NCI-H226 (cell line): ENCODE measurements at places on chromosomes 2 and 18.

DNA sequence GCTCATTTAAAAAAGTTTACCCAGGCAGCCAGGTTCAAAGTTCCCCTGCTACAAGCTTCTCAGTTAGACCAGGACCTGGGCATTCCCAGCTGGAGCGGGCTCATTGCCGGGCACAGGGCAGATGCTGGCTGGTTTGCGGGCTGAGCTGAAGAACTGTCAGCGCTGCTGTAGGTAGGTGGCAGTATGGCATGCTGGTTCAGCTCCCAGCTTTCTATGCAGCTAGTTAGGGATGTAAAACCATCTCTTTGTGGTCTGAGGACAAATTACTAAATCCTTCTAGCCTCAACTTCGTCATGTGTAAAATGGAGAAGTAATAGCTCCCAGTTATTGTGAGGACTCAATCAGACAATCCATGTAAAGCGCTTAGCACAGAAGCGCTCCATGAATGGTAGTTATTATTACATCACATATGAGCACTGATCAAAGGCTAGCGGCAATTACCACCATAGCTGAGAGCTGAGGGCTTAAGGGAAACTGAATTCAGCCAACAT lies 2.4 kb upstream of the LDLRAD4 start:
- DNase-seq: peak; percentile 38

DNA sequence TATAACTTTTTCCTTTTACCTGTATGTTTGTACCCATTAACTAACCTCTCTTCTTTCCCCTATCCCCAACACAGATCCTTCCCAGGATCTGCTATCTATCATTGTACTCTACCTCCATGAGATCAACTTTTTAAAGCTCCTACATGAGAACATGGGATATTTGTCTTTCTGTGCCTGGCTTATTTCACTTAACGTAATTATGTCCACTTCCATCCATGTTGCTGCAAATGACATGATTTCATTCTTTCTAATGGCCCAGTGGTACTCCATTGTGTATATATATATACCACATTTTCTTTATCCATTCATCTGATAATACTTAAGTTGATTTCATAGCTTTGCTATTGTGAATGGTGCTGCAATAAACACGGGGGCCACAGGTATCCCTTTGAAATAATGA lies 135.9 kb upstream of the THUMPD2 start:
- DNase-seq: no peak

DNA sequence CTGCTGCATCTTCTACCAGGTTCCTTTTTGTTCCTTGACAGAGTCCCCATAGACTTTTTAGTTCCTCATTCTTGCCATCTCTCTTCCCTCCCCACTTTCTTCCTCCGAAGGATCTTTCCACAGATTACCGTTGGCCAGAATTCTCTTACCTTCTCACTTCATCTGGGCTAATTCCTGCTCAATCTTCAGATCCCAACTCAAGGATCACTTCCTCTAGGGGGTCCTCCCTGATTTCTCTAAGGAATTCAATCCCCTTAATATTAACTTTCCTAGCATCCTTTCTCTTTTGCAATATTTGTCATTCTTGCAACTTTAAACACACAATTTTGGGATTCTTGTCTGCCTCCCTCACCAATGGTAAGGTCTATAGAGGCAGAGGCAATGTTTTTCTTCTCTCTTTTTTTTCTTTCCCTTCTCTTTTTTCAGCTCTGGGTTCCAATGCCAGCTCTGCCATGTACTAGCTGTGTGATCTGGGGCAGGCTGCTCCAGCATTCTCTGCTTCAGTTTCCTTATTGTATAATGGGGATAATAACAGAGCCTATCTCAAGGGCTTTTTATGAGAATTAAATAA lies 5.4 kb upstream of the KCNE4 start:
- DNase-seq: no peak

- no peak for DNase-seq
These were observed 156.2 kb upstream of the DSEL start for GRCh38 chr18:67672716-67673115.

GRCh38 chr2:227280895-227281294 lies 44.2 kb upstream of the MFF start:
- DNase-seq: no peak

DNA sequence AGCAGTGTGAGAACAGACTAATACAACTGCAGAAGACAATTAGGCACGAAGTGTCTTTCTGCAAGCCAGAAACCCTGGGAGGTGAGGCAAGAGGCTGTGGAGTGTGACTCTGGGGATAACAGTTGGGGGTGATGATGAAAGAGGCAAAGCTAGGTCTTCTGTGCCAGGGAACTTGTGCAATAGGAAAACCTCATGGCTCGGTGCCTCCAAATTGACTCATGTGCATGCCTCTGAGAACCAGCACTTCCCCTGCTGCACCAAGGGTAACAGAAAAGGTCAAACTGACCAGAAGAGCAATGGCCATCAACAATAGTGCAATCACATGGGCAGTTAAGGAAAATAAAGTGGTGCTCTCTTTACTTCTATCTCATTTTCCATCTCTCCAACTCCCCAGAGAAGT lies 136.4 kb downstream of the SCG2 start:
- DNase-seq: peak; percentile 95

GRCh38 chr2:161995553-161996016 lies 78.4 kb downstream of the DPP4 start:
- DNase-seq: no peak

DNA sequence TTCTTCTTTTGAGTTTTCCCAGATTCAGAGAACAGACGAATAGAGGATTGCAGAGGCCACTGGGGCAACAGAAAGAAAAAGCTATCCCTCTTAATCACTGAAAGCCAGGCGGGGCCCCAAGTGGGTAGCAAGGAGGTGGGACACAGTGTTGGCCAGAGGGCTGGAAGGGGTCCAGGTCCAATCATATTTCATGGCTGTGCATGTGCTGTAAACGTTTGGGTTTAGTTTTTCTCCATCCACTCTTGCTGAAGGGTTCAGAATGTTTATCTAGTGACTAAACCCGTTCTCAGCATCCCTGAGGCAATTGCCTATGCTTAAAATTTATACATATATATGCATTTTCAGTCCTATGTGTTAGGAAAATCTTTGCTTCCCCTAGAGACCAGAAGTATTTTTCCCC lies 99.4 kb upstream of the EPHA4 start:
- DNase-seq: peak; percentile 6

DNA sequence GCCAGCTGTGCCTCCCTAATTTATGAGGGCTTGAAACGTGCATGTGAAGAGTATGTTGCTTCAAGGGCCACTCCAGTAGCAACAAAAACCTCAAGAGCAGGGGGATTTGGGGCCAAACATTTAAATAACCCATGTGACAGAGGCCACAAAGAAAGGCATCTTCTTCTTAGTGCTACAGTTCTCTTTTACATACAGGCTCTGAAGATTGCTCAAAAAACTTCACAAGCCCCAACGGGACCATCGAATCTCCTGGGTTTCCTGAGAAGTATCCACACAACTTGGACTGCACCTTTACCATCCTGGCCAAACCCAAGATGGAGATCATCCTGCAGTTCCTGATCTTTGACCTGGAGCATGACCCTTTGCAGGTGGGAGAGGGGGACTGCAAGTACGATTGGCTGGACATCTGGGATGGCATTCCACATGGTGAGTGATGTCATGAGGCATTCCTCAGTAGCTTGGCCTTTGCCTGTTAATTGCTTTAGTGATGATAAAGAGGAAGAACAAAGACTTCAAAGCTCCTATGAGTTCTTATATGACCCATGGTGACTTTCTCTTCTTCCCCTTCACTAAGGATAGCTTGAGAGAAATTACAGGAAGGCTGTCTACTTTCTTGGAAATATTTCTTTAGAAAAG lies 40.1 kb downstream of the NRP2 start:
- no peak for DNase-seq

DNA sequence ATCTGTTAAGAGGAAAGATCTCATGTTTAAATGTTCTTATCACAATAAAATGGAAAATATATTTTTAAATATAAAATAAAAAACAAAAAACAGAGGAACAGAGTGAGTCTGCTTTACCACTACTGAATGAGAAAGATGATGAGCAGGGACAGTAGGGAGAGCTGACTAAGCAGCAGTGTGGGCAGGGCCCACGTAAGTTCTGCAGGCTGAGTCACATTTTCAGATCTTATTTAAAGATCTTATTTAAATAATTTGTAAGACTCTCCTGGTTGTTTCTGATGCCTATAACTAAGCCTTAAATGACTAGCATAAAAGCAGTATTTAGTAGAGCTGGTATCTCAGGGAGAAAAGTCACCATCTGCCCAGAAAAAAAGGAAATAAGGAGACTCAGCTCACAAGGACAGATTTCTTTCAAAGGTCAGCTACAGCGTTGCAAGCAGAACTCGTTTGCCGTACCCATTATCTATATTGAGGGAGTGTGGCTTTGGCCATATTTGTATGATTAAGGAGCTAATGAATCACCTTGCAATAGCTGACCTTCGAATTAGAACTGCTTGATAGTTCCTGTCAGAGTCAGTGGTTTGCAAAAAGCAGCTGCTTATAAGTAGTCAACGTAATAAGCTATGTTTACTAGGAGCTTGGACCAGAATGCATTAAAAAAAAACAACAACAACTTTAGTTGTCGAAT lies 322.1 kb upstream of the CHAC2 start:
- peak; percentile 19 for DNase-seq

GRCh38 chr2:177538323-177538722 lies 145.8 kb downstream of the AGPS start:
- no peak for DNase-seq

DNA sequence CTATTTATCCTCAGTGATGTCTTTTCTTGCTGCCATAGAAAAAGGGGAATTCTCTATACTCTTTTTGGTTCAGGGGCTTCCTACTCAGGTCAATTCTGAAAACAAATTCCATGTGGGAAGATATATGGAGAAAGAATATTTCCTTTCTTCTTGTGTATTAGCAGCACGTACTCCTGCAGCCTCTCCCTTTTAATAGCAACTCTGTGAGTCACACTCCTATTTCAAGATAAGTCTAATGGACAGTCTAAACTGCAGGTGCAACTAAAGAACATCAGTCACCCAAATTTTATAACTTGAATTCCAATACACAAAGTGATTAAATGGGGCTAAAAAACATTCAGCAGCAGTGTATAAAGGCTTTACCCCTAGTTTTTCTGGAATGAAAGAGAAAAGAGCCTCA lies 942.2 kb downstream of the CNTNAP5 start:
- no peak for DNase-seq

DNA sequence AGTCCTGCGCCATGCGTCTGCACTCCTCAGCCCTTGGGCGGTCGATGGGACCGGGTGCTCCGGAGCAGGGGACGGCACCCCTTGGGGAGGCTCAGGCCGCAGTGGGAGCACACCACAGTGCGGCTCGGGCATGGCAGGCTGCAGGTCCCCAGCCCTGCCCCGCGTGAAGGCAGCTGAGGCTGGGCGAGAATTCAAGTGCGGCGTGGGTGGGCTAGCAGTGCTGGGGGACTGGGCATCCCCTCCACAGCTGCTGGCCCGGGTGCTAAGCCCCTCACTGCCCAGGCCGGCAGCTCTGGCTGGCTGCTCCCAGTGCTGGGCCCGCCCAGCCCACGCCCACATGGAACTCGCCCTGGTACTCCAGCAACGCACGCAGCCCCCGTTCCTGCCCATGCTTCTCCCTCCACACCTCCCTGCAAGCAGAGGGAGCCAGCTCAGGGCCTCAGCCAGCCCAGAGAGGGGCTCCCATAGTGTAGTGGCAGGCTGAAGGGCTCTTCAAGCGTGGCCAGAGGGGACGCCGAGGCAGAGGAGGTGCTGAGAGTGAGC lies 198.3 kb upstream of the CNTNAP5 start:
- DNase-seq: no peak

DNA sequence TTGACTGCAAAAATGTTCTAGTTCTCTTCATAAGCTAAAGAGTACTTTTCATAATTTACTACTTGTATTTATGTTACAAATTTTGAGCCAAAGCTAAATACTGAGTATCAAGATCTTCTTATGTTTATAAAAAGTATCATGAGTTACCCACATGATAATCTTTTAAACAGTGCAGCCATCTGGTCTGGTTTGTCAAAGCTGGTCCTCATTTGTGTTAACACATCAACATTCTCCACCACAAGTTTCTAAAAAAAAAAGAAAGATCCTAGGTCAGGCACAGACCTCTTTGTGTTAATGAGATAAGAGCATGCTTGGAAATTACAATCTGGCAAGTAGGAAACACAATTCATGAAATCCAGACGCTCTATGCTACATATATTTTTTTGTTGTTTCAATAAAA lies 75.5 kb upstream of the FRZB start:
- DNase-seq: no peak

GRCh38 chr2:42414648-42415047 lies 53.6 kb upstream of the COX7A2L start:
- no peak for DNase-seq

DNA sequence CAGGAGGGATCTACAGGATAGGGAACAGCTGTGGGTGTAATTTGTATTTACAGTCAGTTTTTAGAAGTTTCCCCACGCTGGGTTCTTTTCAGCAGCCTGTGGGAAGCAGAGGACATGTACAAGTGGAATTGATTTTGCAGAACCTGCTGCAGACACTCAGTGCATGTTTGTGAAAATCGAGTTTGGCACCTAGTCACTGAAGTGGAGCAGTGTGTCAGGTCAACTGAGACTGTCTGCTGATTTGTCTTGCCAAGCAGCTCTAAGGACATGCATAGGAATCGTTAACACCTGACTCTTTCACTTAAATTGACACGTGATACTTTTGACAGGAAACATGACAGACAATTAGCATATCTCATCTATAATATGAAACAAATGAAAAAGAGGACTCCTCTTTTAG lies 416.6 kb downstream of the TMX3 start:
- no peak for DNase-seq

GRCh38 chr18:7221424-7222155 lies 9.3 kb upstream of the LRRC30 start:
- DNase-seq: peak; percentile 40

DNA sequence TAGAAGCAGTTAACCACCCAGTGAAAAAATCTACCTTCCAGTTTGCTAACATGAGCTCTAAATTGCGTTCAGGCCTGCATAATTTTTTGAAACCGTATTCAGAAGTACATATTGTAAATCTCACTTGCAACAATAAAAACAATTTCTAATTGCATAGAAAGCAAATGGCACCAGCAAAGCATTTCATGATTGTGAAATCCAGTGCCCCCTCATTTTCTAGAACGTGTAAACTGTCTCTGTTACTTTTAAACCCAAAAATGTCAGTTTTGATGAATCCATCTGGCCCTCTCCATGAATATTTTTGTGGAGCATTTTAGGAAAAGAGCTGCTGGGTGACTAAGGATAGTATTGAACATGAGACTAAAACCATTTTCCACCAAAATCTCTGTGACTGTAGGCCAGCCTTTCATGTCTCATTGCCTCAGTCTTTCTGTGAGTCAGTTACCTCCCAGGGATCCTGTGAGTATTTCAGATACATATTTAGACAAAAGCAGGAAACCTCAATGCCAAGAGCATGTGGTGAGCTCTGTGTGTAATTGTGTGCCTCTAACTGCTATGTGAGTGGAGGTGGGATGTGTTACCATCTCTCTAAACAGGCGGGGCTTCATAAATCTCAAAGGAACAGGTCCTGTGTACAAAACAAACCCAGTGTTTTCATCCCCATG lies 477.8 kb upstream of the DCC start:
- no peak for DNase-seq

- DNase-seq: no peak
These were observed 167.7 kb downstream of the VAPA start for GRCh38 chr18:10081492-10081891.

- no peak for DNase-seq
These were observed 61.2 kb downstream of the DIS3L2 start for GRCh38 chr2:232022718-232023117.
